ENCODE measurements at places on chromosomes 11 and 22.

GRCh38 chr22:18103527-18104269 is 6.9 kb upstream of the TUBA8 start:
- DNase-seq, result no peak

DNA sequence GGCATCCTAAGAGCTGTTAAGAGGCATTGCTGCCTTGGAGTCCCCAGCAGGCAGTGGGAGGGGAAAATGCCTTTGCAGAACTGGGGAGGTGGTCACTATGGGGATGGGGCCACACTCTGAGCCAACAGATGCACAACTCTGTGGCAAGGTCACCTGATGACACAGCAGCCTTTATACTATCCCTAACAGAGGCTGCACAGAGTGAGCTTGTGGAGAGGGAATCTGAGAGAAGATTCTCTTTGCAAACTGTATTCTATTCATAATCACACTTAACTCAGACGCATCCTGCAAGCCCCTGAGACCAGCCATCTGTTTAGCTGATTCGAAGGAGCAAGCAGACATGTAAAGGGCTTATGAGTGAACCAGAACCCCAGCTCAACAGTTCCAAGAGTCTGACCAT is 49.0 kb upstream of the TTC12 start:
- DNase-seq, result no peak

DNA sequence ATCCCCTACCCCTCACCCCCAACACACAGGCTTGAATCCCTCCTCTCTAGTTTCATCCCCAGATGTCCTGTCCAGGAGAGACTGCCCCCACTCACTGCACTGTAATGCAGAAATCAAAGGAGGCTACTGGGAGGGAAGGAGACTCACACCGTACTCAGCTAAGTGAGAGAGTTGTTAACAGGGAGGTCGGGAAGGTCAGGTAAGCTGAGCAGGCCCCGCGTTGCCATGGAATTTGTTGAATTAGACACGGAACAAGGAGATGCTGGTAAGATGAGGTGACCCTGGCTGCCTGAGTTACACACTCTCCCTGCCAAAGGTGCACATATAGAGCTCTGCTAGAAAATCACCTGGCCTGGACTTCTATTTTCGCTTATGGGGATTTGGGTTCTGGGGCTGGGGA is 197.9 kb downstream of the NXPE2 start:
- DNase-seq, result no peak

DNA sequence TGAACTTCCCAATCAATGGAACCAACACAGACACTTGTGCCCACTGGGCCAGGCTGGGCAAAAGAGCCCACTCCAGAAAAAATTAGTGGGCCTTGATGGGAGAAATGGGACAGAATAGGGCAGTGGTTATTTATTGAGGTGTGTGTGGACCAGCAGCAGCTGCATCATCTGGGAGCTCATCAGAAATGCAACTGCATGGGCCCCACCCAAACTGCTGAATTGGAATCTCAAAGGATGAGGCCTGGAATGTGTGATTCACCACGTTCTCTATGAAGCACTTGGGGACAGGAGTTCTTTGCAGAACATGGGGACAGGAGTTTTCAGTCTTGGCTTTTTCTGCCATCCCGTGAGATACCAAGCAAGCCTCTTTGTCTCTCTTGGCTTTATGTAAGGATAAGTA is 255.6 kb upstream of the PLET1 start:
- DNase-seq, result no peak

GRCh38 chr11:21056644-21057043 is 387.3 kb downstream of the NELL1 start:
- DNase-seq, result no peak

- no peak for DNase-seq
Measured at GRCh38 chr11:7974668-7975067, 9.4 kb upstream of the NLRP10 start.

DNA sequence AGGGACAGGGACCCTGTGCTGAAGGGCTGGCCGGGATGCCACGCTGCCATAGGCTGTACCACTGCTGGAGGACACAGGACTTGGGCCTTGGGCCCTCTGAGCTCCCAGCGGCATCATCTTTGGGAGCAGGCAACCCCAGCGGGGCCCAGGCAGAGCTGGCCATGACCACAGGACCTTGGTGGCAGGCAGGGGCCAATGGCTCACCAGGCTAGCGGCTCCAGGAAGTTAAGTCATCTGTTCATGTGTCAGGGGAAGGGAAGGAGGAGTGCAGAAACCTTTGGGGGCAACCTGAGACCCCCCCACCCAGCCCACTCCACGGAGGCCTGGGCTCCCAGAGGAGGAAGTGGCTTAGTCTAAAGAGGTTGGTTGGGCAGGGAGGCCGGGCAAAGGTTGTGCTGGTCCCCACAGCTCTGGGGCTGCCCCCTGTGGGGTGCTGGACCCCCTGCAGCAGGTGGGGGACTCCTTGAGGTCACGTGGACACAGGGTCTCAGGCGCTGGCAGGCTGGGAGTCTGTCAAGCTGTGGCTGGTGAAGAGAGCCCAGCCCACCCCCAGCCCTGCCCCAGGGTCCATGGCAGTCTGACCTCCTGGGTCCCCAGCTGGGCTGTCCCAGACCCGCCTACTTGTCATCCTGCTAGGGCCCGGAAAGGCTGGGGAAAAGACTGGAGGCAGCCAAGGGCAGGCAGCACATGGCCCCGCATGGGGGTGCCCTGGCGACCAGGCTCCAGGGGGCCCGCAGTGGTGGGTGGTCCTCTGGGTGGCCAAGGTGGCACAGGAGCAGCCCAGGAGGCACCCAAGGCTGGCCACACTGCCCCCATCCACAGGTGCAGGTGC is 184.3 kb downstream of the IGLL1 start:
- no peak for DNase-seq
